Activated CD4-positive, alpha-beta T cell treated with anti-CD3 and anti-CD28 coated beads, Interleukin-10, Interleukin-2, amounts not matched to agents 100 ng/mL and 50 ng/mL, durations not matched to agents 16 hours and 8 hours (primary cell): ENCODE measurements at places on chromosomes 2 and 18.

- no peak for DNase-seq
These were observed 11.5 kb upstream of the RTN4 start for GRCh38 chr2:55061523-55062344.

GRCh38 chr2:19973466-19973865, 16.4 kb downstream of the WDR35 start:
- DNase-seq, result no peak

- no peak for DNase-seq
These were observed 36.1 kb upstream of the NDUFV2 start for GRCh38 chr18:9066358-9066757.

DNA sequence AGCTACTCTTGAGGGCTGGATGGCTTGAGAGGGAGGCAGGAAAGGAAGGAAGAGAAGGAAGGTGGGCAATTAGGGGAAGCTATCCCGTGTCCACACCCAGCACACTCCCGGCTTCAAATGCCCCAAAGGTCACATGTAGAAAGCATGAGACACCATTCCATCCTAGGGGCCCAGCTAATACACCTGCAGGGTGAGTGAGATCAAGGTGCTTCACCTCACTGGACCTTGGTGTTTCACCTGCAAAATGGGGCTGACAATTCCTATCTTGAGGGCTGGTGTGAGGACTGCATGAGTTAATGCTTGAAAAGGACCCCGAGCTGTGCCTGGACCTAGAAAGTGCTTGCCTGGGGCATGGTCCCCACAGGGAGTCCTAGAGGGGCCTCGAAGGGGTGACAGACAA, 50.8 kb upstream of the SMAD7 start:
- no peak for DNase-seq

- DNase-seq, result peak; percentile 1
These were observed 71.3 kb upstream of the NYAP2 start for GRCh38 chr2:225328192-225328591.

- no peak for DNase-seq
These were observed 40.9 kb downstream of the ARID5A start for GRCh38 chr2:96577501-96577900.

DNA sequence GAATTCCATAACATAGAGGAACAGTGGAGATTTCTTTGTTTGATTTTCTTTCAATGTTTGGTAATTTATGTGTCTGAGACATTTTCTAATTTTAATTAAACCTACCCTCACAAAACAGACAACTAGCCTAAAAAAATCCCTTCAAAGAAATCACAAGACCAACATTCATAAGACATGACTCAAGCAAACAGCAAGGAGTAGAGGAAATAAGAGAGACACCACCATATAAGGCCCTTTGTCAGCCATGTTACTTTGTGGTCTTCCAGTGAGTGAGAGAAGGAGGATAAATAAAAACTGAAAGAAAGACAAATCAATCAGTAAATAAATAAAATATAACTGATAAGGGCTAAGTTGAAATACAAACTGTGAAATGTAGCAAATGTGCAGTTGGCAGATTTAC, 830.8 kb upstream of the SLC39A10 start:
- no peak for DNase-seq

GRCh38 chr2:10924441-10924840, 12.7 kb downstream of the KCNF1 start:
- no peak for DNase-seq

DNA sequence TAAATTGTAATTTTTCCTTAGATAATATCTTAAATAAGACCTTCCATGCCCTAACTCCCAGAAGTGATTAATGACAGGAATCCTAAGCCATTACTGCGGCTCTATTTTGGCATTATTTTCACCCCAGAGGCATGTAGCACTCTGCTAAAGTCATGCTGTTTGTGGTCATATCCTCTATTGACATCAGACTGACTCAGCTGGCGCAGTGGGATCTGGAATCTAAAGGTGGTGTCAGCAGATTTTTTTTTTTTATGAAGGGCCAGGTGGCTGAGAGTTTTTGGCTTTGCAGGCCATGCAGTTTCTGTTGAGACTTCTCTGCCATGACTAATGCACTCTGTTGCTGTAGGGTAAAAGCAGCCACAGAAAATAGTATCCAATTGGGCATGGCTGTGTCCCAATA, 64.1 kb upstream of the ACVR1C start:
- DNase-seq, result no peak

- DNase-seq, result no peak
These were observed 104.8 kb upstream of the RAB12 start for GRCh38 chr18:8504424-8504823.

DNA sequence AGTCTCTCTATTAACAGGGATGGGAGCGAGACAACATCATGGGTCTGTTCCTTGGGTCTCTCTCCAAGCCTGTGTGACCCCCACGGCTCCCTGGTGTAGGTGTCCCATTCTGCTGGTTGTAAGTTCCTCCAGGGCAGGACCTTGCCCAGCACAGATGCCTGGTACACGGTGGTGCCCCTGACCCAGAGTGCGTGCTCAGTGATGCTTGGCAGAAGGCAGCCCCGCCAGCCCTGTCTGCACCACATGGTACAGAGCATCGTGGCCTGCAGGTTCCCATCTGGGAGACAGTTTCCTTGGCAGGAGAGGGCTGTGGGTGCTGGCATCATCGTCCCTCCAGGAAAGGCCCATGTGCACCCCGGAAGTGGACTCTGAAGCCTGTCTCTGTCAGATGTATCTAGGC, 249.0 kb downstream of the KLHL29 start:
- DNase-seq, result no peak

GRCh38 chr18:78323453-78324197, 656.0 kb upstream of the SALL3 start:
- DNase-seq, result no peak

DNA sequence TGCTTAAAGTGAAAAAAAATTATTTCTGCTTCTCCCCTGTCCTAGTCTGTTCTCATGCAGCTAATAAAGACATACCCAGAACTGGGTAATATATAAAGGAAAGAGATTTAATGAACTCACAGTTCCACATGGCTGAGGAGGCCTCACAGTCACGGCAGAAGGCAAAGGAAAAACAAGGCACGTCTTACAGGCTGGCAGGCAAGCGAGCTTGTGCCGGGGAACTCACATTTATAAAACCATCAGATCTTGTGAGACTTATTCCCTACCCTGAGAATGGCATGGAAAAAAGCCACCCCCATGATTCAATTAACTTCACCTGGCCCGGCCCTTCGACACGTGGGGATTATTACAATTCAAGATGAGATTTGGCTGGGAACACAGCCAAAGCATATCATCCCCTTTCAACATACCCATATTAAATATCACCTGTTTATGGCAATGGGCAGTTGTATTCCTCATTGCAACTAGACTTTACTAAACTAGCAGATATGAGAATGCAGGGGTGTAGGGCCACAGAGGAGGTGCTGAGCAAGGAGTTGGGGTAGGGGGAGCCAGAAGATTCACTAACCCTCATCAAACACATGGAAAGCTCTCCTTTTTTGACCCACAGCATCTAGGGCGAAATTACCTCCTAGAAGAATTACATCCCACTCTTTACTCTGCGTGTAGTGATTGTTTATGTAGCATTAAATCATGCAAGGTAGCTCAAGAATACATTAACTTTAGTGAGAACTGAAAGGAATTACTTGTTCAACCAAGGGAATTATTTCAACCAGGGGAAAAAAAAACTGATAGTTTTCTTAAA, 183.3 kb upstream of the DOK6 start:
- DNase-seq, result no peak

DNA sequence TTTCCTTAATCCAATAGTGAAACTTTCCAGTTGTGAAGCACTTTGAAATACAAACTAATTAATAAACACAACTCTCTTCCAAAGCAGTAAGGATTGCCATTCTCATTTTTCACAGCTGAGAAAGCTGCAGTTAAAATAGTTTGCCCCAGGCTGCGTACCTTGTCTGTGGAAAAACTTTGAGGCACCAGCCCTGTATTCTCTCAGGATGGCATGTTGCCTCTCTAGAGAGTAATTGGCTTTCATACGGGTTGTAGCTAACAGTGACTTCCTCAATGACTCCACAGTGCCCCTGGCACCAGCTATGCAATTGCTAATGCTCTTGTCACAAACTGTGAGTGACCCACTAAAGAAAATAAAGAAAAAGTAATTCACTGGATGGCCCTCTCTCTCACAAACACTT, 345.7 kb downstream of the MTX2 start:
- no peak for DNase-seq

DNA sequence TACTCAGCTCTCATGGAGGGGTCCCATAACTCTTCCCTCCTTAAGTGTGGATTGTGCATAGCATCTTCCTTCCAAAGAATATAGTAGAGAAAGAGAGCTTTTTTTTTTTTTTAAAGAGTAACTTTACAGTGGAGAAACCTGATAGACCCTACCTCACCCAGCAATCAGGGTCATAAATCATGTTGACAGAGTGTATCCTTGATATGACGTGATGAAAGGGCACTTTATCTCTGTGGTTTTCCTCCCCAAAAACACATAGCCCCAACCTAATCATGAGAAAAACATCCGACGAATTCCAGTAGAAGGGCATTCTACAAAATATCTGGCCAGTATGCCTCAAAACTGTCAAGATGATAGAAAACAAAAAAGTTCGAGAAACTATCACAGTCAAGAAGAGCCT, 29.5 kb upstream of the MEIS1 start:
- DNase-seq, result no peak

GRCh38 chr2:130352237-130352636, 3.6 kb upstream of the PTPN18 start:
- no peak for DNase-seq

DNA sequence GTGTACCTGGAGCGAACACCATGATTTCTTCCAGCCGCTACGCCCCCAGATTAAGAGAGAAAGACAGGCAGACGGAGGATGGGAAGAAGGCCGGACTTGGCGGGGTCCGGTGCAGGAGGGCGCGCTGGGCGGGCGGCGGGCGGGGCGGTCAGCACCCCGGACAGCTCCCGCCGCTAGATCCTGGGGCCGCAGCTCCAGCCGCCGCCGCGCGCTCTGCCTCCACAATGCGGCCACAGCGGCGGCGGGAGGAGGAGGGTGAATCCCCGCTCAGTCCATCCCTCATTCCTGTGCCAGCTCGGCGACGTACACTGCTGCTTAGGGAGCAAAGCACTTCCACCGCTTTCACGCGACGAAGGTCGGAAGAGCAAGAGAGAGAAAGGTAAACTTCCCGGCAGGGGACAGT, at the start of gene AKAIN1:
AKAIN1 (minus strand) TSS at position 226 of the 403 bp plus-strand sequence; CDS start at position 22, 204 bp downstream.
- DNase-seq, result peak; percentile 4

DNA sequence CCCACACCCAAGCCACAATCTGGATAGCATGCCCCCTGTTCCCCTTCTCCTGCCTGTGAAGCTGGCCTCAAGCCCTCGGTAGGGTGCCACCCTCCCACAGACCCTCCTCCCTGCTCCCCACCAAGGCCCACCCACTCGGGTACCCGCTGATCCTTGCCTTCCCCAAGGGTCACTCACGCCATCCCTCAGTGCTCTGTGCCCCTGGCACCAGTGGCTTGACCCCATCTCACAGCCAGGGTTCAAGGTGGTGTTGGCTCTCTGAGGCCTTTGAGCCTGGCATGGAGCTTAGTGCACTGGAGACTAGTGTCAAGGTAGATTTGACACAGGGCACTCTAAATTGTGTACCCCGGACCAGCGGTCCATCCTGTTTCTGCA, 11.9 kb downstream of the ADRA2B start:
- no peak for DNase-seq

GRCh38 chr18:40930211-40930882, 1024.7 kb upstream of the PIK3C3 start:
- no peak for DNase-seq

- DNase-seq, result no peak
These were observed 40.0 kb downstream of the ST8SIA5 start for GRCh38 chr18:46716827-46717226.

DNA sequence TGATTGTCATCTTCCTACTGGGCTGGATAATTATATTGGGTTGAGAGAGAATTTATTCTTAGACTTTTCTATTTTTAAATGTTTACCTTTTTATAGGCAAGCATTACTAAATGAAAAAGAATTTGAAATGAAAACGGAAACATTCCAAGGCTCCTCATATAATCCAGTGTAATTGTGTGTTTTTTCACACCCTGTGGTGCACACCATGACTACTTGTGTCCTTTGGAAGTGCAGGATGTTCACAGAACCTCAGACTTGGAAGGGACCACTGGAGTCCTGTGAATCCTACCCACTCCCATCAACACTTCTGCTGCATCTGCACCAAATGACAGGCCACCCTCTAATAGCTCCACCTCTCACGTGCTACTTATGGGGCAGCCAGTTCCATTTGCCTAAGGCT, 48.0 kb downstream of the NAT8 start:
- no peak for DNase-seq

- no peak for DNase-seq
These were observed 214.9 kb upstream of the SPRED2 start for GRCh38 chr2:65647249-65647842.

- DNase-seq, result no peak
These were observed 22.8 kb downstream of the EHD3 start for GRCh38 chr2:31256611-31257382.

GRCh38 chr2:228648541-228648940, 467.1 kb upstream of the SPHKAP start:
- no peak for DNase-seq

- no peak for DNase-seq
These were observed 30.6 kb upstream of the FAM237A start for GRCh38 chr2:206611736-206612135.

DNA sequence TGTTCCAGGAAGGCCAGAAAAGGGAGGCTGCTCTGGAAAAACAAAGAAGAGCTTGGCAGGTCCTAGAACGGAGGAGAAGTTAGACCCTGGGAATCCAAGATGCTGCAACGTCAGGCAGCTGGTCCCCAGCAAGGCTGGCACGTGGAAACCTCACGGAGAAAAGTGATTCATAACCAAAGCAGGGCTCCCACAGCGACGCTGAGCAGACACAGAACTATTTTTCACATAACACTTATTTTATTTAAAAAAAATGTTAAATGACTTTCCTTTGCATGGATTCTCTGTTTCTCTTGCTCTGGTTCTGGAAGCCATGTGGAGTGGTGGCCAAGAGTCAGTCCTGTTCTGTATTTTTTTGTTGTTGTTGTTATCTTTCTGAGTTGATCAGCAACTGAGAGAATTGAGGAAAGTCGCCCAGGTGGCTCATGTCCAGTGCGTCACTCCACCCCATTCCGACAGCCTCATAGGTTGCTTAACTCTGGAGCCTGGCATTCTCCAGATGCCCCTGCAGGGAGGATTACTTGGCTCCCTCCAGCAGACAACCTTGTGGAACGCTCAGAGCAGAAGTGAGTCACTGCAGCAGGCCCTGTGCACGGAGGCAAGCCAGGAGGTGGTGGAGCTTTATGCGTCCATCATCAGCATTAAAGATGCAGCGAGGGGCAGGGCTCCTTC, 229.9 kb upstream of the HDAC4 start:
- DNase-seq, result no peak

- DNase-seq, result peak; percentile 12
These were observed 24.7 kb upstream of the NAGK start for GRCh38 chr2:71043531-71044407.

- DNase-seq, result no peak
These were observed 35.0 kb downstream of the TTC32 start for GRCh38 chr2:19866771-19867170.

DNA sequence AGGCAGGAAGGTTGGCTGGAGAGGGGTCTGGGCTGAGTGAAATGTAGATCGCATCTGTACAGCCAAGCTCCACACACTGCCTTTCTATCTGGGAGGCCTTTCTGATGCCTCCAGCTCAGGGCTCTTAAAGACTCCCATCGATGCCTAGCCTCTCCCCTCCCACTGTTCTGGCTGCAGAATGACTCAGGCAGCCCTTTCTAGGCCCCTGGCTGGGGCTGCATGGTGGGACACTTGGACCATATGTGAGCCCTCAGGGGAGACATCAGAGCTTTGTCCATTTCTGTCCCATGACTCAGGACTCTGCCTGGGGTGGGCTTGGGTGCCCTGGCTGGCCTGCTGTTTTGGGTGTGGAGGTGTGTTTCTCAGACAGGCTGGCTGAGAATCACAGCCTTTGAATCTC, 101.3 kb downstream of the CELF4 start:
- DNase-seq, result no peak
